ENCODE measurements at places on chromosomes 5 and 9.

- no peak for DNase-seq
Observed at GRCh38 chr5:120684213-120684612, 220.1 kb downstream of the PRR16 start.

DNA sequence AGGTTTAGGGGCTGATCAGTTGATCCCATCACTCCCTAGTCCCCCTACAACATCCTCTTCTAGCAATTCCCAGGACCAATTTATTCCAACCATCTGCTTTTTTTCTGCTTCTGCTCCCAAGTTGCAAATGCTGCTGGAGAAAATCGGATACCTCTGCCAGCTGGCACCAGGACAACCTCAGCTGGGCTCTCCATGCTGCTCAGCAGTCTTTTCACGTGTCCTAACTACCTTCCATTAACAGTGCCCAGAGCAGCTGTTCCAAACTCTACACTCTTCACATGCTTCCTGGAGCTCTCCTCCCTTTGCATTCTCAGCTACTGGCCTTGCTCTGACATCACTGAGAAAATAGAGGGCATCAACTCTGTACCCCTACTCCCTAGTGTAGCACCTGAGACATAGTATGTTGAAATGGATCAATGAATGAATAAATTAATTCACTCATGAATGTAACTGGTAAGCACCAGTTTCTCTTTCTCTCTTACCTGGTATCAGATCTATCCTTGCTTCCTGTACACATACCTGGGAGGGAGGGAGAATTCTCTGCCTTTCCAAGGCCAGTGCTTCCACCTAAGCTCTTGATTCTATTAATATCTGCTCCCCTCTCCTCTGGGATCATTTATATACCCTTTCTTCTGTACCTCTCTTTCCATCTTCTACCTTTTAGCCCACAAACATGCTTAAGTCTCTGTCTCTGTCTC lies 191.0 kb downstream of the RAB3C start:
- DNase-seq, result no peak

DNA sequence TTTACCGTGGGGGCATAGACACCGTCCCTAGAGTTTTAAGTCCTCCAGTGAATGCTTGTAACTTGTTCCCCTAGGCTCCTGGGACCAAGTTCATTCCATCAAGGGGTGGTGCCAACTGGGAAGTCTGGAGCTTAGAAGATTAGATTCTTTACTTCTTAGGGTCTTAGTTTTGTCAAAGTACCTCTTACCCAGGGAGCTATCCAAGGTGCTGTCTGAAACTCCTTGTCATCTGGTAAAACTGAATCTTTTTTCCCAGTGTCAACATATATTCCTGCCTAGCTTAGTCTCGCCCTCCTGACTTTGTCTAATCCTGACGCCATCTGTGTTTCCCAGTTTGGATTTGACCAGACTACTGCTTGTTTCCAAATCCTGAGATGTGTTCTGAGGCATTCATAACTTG lies 41.6 kb downstream of the MAMDC2 start:
- no peak for DNase-seq

GRCh38 chr9:81370650-81371049 lies 318.7 kb downstream of the TLE1 start:
- DNase-seq, result no peak

Data from stimulated activated CD4-positive, alpha-beta T cell treated with anti-CD3 and anti-CD28 coated beads, Interleukin-12 subunit alpha, Interleukin-12 subunit beta, amount 100 ng/mL, for 24 hours (primary cell).